ENCODE measurements at places on chromosomes 11 and 22.

DNA sequence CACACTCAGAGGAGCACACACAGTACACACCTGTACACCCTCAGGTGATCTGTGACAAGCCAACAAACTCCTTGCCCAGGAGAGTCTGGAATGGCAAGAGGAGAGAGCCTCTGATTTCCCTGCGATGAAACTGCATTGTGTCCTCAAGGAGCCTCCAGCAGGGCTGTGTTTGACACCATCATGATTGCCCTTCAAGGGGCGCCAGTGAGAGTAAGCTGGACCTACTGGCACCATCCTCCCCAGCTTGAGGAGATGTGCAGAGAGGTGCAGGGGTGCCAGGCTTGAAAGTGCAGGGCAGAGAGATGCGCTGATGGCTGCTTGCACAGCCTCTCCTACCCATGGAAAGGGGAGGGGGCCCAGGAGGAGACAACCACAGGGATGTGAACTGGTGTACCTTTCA, 188.8 kb upstream of the CADM1 start:
- no peak for DNase-seq

- no peak for DNase-seq
Measured at GRCh38 chr22:30238661-30239487, 7.7 kb downstream of the LIF start.

DNA sequence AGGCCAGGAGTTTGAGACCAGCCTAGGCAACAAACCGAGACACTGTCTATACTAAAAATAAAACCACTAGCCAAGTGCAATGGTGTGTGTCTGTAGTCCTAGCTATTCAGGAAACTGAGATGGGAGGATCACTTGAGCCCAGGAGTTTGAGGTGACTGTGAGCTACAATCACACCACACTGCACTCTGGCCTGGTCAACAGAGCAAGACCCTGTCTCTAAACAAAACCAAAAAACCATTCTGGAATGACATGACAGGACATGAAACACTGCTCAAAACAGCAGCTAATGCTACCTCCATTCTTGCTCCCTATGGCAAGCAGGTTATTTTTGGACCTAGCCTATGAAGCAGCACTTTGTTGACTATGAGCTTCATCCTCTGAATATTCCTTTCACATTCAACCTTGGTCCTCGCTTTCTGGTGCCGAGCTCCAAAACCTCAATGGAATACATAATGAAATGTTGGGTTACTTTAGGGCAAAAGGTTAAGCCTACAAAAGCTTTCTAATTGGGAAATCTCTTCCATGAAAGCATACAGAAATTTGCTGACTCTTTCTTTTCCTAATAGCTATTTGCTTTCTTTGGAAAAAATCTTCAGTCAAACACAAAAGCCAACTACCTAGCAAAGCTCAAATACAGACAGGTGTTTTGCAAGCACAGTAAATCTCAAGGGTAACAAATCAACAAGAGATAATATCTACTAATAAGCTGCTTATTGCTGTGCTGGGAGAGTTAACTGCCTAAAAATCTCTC, 21.1 kb downstream of the SIK3 start:
- no peak for DNase-seq

DNA sequence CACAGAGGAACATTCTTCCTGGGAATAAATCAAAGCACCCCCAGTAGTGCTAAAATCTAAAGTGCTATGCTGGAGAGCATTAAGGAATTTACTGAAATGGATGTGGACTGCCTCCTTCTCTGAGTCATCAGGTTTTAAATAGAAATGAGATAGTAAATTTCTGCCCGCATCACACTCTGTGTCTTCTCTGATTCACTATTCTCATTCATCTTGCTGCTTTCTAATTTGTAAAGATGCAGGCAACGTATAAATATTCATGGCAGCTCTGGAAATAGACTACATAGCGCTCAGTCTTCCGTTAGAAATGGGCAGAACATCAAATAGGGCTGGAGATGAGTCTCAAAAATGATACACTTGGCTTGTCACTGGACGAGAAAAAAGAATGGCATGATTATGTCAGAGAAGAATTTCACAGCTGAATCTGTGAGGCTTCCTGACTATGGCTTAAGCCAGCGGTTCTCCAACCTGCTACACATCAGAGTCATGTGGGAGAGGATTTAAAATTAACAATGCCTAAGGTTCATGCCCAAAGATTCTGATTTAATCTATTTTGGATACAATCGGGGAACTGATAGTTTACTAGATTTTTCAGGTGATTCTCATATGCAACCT, 178.2 kb downstream of the LRRC4C start:
- no peak for DNase-seq

GRCh38 chr11:92866679-92867282, 102.7 kb upstream of the MTNR1B start:
- DNase-seq = no peak

GRCh38 chr11:2521733-2522630, 77.2 kb downstream of the KCNQ1 start:
- no peak for DNase-seq

GRCh38 chr11:794013-794765, 3.9 kb downstream of the SLC25A22 start:
- DNase-seq = no peak

DNA sequence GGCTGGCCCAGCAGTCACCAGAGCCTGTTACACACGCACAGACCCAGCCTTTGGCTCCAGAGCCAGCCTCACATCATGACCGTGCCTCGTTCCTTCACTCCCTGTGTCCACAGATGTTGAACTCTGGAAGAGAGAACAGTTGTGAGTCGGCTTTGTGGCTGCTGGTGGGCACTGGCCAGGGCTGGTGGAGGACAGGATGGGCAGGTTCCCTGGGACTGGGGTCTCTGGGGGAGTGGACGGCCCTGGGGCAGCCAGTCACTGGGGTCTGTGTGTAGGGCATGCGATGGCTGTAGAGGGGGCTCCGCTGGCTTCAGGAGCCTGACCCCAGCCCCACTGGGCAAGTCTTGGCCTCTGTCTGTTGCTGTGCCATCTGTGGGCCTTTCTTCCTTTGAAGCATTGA, 1070.1 kb downstream of the BRD1 start:
- DNase-seq = no peak

GRCh38 chr11:127790592-127790991, 790.0 kb upstream of the KIRREL3 start:
- DNase-seq = no peak

DNA sequence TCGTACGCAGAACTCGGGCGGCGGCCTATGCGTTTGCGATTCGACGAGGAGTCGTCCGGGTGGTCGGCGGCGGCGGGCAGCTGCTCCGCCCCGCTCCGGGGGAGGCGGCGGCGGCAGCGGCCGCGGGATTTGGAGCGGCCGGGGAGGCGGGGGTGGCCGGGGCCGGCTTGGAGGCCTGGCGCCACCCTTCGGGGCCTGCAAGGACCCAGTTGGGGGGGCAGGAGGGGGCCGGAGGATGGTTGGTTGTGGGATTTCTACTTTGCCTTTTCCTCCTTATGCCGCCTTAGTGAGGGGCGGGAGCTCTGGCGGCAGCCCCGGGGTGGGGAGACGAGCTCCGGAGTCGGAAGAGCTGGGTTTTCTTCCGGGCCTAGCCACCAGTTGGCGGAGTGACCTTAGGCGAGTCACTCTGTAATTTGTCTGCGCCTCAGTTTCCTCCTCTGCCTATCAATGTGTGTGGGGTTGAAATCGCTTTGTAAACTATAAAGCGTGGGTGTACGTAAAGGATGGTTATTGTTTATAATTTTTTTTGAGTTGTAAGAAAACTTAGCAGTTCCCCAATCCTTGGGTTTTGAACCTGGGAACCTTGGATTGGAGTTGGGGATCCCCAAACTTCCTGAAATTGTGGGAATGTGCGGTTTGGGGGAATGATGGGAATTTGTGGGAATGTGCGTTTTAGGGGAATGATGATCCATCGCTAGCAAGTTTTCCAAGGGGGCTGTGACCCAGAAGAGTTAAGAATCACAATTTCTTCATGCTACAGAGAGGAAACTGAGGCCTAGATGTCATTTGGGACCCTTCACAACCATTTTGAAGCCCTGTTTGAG, 679 bp downstream of the TUG1 start:
- peak; percentile 2 for DNase-seq

GRCh38 chr22:39185601-39186012, 33.1 kb upstream of the CBX7 start:
- DNase-seq = no peak

DNA sequence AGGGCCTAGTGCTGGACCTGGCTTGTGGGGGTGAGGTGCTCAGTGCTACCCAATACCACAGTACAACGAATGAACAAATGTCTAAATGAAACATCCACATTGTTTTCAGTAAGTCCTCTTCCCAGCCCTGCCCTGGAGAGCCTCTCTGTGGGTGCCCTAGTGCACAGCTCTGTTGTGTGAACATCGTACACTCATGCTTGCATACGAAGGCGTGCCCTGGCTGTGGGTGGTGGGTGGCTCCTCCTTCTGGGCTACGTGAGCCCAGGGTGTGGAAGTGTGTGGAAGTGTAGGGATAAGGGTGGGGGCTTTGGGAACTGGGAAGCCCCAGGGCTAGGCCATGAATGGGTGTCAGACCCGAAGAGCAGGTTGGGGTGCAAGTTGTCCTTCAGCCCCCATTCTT, 592 bp upstream of the NLRX1 start:
- no peak for DNase-seq

GRCh38 chr22:47209547-47210023, 447.1 kb downstream of the TBC1D22A start:
- DNase-seq = no peak

DNA sequence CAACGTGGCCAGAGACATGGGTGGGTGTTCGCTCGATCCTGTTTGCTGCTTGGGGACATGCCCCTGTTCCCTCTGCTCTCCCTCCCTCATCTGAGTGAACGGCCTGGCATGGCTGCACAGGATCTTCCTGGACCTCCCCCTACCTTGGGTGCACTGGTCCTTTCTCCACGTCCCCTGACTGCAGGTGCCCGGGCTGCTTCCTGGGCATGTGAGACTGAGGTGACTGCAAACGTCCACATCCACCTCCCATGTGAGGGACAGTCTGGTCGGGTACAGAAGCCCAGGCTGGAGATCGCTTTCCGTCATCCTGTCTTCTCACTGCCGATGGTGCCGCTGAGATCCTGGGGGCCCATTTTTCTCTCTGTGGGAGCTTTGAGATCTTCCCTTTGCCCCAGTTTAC, 11.8 kb downstream of the SULT4A1 start:
- DNase-seq = no peak

DNA sequence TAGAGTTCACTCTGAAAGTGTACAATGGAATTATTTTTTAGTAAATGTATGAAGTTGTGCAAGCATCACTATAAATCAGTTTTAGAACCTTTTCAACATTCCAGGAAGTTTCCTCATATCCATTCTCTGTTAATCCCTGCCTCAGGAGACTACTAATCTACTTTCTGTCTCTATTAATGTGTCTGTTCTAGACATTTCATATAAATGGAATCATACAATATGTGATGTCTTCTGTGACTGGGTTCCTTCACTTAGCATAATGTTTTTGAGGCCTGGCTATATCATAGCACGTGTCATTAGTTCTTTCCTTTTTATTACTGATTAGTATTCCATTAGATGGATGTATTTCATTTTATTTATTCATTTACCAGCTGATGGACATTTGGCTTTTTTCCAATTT, 17.1 kb downstream of the SYT9 start:
- DNase-seq = no peak

- peak; percentile 78 for DNase-seq
Measured at GRCh38 chr11:518463-519202, 11.6 kb upstream of the RNH1 start.

DNA sequence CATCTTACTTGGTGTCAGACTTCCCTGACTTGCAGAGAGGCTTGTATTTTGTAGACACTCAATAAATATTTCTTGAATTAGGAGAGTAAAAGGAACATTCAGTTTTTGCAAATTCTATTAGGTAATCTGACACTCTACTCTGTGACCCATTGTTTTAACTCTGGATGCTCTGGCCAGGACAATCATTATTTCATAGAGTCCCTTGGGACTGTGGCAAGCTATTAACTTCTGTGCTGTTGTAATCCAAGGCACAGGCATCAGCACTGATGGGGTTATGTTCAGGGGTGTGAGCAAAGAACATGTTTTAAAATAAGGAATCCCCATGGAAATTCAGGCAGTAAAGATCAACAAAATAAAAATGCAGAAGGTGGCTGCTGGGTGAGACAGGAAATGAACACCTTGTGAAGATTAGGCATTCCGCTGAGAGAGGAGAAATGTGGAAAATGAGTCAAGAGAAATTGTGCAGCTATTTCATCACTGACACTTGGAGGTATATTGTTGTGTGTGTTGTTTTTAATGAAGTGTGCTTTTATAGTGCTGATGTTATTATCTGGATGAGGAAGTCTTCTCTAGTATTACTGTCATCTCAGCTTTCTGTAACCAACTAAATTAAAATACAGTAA, 175.2 kb downstream of the WNT11 start:
- DNase-seq = no peak

DNA sequence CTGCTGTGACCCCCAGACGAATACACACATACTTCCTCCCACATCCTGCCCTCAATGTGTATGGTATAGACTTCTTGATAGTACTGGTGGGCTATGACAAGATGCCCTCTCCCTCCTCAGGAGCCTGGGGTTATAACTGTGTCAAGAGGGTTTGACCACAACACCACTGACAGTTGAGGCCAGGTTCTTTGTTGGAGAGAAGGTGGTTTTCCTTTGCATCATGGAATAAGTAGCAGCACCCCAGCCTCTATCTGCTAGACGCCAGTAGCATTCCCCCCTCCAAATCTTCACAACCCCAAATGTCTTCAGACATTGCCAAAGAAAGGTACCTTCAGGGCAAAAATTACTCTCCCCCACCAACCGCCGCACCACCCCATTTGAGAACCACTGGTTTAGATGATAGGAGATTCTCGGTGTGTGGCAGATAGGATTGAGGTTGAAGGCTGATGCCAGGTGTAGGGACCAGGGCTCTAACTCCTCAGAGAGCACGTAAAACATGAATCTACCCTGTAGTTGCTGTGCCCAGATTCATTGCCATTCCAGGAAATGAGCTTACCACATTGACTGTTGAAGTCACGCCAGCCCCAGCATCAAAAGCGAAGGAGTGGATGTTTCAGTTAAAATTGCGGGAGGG, 5.5 kb upstream of the MYO18B start:
- DNase-seq = no peak

- DNase-seq = no peak
Measured at GRCh38 chr11:65506290-65506771, 7.5 kb downstream of the MALAT1 start.

DNA sequence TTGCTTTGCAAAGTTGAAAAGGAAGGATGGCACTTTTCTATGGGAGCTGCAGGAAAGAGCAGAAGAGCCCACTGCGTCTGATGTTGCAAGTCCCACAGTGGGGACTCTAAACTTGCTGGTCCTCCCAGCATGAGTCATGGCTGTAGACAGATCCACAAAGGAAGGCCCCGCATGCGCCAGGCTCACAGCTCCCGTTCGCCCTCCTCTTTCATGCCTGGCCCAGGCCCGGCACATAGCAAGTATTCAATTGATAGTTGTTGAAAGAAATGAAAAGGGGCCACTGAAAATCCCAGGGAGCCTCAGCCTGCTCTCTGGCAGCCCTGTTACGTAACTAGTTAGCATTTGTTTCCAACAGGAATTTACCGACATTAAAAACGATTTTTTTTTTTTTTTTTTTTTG, 18.9 kb downstream of the AP1B1 start:
- no peak for DNase-seq

DNA sequence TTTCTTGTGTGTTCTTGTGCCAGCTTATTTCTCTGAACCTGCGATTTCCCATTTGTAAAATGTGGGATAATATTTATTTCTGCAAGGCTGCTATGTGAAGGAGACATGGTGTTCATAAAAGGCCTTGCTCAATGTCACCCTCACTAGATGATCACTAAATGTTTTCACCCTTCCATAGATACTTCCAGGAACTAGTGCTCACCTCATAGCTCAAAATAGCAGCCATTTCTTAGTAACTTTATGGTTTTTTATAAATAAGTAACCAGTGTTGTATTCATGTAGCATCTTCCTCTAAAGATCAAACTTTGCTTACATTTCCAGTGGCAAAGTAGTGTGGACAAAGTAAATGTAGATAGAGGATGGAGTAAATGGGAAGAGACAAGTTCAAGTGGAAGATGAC, 23.8 kb downstream of the SYTL2 start:
- no peak for DNase-seq
